Nucleus accumbens (tissue), 56 donors: ENCODE measurements at places on chromosomes 7 and 10.

GRCh38 chr7:9189703-9190102 lies 756.3 kb downstream of the NXPH1 start:
- no peak for DNase-seq

DNA sequence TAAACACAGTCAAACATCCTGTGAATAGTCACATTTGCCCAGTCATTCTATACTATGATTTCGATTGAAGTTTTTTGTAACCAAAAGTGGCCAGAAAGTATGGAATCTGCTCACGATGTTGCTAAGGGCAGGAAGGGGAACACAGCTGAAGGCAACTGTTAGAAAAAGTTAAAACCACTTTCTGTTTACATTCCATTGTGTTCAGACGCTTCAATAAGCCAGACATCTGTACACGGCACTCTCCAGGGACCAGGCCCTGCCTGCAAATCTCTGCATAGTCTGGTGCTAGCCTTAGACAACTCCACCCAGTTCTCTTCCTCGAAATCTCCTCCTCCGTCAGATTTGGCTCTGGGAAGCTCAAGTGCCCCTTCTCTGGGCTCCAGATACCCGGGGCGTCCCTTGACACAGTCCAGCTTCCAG lies 17.1 kb upstream of the TMEM120A start:
- no peak for DNase-seq

- no peak for DNase-seq
These were observed 475.5 kb downstream of the NXPH1 start for GRCh38 chr7:8908889-8909288.

DNA sequence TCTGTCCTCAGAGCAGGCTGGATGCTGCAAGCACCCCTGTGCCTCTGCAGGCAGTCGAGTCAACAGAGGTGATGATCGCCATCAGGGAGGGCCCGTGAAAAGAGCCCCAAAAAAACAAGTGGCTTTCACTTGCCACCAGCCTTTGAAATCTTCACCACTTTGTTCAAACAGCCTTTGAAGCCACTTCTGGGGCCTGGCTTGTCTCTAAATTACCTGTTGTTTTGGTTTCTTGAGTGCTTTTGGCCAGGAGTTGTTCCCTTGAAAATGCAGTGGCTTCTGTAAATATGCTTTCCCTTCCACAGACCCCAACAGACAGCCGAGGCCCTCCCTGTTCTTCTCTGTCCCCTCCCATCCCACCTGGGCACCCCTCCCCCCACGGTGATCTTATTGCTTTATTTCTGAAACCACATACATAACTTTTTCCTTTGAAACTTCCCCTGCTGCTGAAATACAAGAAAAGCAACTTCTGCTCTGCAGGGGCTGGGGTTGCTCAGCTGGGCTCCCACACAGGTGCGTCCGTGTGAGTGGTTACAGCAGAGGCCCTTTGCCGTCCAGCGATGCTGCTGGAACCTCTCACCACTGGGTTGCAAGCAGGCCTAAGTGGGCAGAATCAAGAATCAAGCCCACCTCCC lies 283.8 kb upstream of the SHH start:
- no peak for DNase-seq

GRCh38 chr7:43647673-43648472 lies 65.0 kb downstream of the STK17A start:
- peak; percentile 64 for DNase-seq

DNA sequence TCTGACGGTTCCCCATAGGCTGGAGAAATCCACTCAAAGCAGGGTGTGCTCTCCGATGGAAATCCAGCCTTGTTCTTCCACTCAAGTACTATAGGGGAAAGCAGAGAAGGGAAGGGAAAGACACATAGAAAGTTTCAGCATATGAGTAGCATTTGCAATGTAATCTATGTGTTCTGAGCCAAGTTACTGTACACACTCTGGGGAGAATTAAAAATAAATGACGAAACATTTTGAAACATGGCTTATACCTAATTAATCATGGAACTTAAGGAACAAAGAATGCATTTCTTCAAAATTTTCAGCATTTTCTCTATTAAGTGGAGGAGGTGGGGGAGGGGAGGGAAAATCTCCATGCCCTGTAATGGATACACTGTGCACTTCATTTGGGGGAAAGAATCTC lies 198.1 kb upstream of the HABP2 start:
- DNase-seq, result no peak

DNA sequence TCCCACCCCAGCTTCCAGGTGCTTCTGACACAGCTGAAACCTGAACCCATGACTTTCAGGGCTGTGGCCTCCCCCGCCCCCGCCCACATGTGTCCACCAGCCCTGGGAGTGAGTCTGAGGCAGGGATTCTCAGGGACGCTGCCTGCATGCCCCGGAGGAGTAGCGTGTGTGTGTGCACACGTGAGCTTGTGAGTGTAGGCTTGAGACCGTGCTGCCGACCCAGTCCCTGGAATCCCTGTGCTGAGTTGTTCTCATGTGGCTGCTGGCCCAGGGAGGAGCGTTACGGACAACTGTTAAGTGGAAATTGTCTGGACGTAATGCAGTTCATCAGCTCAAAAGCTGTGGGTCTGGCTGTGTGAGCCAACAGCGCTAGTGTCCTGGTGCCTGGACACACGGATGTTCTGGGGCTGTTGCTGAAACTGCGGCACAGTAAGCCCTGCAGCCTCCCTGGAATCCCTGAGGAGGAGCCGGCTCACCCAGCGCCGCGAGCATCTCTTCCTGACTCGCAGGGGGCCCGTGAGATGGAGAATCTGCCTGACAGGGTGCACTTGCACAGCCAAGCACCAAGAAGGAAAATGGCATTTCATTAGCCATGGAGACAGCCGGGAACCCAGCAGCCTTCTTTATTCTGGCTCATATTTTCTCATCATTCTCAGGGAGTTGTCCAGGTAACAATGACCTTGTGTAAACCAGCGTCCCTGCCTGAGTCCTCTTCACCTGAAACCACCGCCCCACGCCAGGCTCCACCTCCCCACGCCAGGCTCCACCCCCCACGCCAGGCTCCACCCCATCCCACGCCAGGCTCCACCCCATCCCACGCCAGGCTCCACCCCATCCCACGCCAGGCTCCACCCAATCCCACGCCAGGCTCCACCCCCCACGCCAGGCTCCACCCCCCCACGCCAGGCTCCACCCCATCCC lies 603.9 kb downstream of the PTPRN2 start:
- no peak for DNase-seq

DNA sequence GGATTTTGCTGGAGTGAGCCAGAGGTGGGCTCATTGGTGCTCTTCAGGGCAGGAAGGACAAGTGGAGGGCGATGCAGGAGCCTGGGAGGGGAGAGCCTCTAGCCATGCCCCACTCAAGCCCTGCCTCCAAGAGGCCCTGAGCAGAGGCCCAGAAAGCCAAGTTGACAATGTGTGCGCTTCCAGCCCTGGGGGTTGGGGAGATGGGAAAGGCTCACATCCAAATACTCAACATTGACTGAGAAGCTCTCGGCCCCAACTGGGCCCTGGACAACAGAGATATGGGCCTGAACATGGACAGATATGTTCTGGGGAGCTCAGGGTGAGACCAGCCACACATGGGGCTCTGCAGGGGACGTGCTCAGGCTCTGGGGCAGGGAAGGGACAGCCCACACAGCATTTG lies 39.0 kb downstream of the FRMPD2 start:
- DNase-seq, result no peak

- DNase-seq, result no peak
These were observed 216.0 kb upstream of the ZNF32 start for GRCh38 chr10:43864656-43865055.

DNA sequence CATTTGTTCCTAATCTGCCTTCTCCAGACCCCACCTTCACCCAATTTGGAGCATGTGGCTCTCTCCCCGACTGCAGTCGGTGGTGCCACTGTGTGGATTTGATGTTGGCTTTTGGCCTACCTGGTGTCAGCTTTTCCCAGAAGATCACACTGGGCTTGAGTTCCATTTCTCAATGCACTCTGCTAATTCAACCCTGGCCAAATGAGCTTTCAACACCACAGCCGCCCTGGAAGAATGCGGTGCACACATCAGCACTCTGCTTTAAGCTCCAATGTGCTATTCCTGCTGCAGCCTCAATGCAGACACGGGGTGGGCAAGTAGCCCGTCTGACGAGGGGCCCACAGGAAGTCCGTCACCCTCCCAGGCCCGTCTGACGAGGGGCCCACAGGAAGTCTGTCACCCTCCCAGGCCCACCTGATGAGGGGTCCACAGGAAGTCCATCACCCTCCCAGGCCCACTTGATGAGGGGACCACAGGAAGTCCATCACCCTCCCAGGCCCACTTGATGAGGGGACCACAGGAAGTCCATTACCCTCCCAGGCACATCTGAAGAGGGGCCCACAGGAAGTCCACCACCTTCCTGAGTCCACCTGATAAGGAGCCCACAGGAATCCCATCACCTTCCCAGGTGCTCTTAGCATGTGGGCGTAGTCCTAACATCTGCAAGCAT lies 64.4 kb downstream of the ASB13 start:
- DNase-seq, result no peak

GRCh38 chr10:122648599-122649428 lies 50.8 kb downstream of the C10orf120 start:
- peak; percentile 38 for DNase-seq

GRCh38 chr10:73480158-73480557 lies 15.7 kb downstream of the PPP3CB start:
- no peak for DNase-seq

DNA sequence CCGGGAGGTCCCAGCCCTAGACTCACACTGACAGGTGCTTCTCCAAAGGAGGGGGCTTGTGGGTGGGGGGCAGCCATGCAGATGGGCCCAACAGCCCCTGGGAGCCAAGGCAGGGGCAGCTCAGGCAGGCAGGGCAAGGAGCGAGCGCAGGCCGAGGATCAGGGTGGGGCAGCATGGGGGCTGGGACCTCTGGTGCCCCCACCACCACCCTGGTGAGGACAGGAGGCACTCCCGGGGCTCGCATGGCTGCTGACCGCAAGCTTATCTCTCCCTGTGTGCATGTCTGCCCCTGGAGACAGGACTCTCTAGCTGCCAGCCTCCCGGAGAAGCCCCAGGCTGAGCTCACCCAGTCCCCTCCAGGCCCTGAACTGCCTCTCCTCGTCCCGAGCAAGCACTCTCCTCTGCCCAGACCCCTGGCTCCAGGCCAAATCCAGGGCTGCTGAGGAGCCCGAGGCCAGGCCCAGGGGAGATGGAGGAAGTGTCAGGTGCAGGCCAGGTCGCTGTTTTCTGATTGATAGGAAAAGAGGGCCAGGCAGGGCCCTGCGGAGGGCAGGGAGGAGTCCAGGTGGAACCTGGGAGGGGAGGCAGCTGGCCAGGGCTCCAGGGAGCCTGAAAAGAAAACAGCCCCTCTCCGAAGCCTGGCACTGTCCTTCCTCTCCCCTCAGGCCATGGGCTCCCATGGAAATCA lies 39.0 kb downstream of the PDGFA start:
- no peak for DNase-seq

DNA sequence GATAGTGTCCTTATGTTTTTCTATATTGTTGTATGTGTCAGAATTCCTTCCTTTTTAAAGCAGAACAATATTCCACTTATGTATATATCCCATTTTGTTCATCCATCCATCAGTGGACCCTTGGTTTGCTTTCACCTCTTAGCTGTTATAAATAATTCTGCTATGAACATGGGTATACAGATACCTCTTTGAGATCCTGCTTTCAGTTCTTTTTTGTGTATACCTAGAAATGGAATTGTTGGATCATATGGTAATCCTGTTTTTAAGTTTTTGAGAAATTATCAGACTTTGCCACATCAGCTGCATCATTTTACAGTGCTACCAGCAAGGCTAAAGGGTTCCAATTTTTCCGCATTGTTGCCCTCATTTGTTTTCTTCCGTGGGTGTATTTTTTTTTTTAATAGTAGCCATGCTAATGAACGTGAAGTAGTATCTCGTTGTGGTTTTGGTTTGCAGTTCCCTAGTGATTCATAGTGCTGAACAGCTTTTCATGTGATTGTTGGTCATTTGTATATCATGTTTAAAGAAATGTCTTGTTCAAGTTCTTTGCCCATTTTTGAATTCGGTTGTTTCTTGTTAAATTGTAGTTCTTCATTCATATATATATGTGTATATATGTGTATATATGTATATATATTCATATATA lies 87.8 kb downstream of the LCOR start:
- no peak for DNase-seq

GRCh38 chr7:96287132-96287531 lies 34.8 kb downstream of the SLC25A13 start:
- no peak for DNase-seq

DNA sequence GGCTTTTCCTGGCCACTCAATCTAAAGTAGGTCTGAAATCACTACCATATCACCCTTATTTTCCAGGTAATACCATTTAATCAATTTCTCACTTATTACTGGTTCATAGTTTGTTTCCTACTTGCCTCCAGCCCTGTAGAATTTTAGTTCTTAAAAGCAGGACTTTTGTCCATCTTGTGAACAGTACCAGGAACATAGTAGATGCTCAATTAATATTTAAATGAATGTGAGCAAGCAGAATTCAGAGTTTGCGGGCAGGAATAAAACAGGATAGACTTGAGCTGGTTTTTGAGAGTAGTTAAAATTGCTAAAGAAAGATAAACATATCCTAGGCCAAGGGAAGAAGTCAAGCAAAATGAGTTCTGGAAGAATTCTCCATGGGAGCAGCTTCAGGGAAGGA lies 77.9 kb downstream of the ANK3 start:
- DNase-seq, result no peak

DNA sequence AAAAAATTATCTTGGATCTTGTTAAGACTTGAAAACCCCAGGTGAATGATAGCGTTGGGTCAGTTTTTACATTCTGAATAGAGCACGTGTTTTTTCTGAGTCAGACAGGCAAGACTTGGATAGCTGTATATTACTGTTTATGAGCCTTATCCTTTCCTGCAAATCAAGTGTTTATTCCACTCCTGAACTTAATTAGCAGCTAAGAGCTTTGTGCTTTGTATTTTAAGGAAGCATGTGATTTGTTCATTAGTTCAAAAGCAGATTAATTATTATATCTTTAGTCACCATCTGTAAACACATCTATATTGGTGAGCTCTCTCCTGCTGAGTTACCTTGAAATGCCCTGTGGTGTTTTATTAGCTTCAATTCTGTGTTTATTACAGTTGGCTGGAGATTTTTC lies 98.6 kb upstream of the PRPS1L1 start:
- DNase-seq, result no peak

DNA sequence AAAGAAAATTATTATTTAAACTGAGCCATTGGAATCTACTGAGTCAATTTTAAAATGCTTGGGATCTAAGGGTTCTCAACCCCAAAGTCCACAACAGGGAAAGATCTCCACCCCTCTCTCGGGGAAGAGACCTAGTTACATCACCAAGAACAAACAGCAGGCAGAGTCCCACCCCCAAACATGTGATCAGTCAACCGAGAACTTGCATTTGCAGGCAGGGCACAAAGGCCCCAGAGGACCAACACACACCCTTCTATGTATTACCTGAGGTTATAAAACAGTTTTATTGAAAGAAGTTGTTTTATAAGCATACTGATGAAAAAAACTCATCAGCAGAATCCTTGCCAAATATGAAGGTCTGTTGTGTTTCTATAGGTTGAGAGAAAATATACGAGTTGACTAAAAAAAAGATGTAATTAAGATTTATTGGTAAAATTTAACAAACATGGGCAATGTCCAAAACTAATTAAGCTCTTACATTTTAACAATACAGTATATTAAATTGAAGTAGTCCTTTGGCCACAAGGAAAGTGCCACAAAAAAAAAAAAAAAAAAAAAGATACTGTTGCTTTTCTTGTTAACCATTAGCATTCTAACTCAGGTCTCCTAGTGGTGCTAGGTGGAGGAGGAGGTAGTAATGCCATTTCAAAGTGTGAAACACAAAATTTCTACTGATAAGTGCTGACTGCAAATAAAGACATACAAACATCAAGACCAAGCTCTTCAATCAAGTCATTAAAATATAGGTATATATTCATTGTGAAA lies 975 bp upstream of the USP54 start:
- DNase-seq, result peak; percentile 53

- DNase-seq, result no peak
These were observed 706.9 kb upstream of the GHITM start for GRCh38 chr10:83432261-83433045.

- no peak for DNase-seq
These were observed 116.4 kb downstream of the BMS1 start for GRCh38 chr10:42899036-42899435.
